ENCODE measurements at places on chromosomes 3 and 15. TPM values are rescaled to one million over a fixed set of nuclear protein-coding genes. Genes with fewer than 3 reads are reported as not detected.
A peak's percentile ranks its signal among the peaks of the same experiment; 100 is the strongest.

Gene C15orf62
- 0.17 TPM for total RNA-seq

Gene RLBP1
- total RNA-seq = not detected

Gene MYRIP
- total RNA-seq = 1.8 TPM

Gene CNTN4
- 23.0 TPM for total RNA-seq

- peaks cover 7% of the 10 kb centered on the region for H3K27me3 ChIP-seq
- no peak for DNase-seq
- no peaks in the 10 kb centered on the region for H3K36me3 ChIP-seq
- H3K4me3 ChIP-seq = peak overlapping the region; percentile 27
- H3K4me1 ChIP-seq = peaks cover 14% of the 10 kb centered on the region
Measured at GRCh38 chr15:68231102-68231818, 1.7 kb upstream of the CLN6 start.
